ENCODE measurements at places on chromosomes 5 and 9.

DNA sequence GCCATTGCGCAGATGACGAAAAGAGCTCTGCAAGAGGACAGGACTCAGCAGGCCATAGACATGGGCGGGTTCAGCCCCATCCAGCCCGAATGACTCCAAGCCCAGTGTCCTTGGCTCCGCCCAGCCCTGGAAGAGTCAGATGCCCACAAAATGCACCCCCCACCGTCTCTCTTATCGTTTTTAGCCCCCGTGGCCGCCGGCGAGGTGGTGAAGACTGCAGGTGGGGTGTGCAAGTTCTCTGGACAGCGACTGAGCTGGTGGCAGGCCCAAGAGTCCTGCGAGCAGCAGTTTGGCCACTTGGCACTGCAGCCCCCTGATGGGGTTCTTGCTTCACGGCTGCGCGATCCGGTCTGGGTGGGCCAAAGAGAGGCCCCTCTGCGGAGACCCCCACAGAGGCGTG, 2.1 kb downstream of the ADGRD2 start:
- no peak for DNase-seq

- DNase-seq, result no peak
These were observed 70.1 kb downstream of the WNK2 start for GRCh38 chr9:93254061-93254481.

DNA sequence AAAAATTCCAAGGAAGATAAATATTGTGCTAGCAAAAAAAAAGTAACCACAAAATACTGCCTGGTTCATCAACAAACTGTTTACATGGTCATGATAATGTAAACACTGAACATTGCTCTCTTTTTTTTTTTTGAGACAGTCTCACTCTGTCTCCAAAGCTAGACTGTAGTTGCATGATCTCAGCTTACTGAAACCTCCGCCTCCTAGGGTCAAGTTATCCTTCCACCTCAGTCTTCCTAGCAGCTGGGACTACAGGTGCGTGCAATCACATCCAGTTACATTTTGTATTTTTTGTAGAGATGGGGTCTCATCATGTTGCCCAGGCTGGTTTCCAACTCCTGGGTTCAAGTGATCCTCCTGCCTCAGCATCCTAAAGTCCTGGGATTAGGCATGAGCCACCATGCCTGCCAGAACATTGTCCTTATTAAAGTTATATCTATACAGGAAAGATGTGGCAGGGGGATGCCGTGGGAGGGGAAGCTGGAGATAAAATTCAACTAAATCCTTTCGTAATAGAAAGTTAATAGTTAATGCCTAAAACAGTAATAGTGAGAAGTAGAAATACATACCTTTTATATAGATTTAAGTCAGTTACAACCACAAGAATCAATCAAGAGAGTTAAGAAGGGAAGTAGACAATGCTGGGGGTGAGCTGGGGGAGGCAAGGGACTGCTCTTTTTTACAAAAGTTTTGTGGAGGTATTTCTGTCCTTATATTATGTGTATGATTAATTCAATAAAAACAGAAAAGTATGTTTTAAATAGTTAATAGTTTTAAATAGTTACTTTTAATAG, 52.3 kb downstream of the RGMB start:
- no peak for DNase-seq

- DNase-seq, result no peak
These were observed 222.3 kb downstream of the PBX3 start for GRCh38 chr9:125969462-125969861.

DNA sequence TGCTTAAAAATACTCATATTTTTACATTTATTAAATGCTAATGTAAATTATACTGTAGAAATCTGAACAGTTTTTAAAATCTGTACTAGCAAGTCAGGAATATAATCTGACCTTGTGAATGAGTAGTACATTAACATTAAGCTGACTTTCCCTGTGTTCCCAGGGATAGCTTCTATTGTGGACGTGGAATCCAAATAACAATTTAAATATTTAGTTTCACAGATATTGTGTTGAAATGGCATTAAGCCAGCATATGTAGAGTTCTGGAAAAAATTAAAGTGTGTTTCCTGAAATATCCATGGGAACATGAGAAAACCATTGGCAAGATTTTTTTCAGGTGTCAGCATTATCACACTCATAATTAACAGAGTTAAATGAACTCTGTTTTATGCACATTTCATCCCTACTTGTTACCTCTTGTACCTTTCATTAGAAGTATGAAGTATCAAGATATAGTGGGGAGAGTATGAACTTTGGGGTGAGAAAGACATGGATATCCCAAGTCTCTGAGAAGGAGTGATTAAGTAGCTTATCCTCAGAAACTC, 5.7 kb downstream of the RABGAP1 start:
- no peak for DNase-seq

DNA sequence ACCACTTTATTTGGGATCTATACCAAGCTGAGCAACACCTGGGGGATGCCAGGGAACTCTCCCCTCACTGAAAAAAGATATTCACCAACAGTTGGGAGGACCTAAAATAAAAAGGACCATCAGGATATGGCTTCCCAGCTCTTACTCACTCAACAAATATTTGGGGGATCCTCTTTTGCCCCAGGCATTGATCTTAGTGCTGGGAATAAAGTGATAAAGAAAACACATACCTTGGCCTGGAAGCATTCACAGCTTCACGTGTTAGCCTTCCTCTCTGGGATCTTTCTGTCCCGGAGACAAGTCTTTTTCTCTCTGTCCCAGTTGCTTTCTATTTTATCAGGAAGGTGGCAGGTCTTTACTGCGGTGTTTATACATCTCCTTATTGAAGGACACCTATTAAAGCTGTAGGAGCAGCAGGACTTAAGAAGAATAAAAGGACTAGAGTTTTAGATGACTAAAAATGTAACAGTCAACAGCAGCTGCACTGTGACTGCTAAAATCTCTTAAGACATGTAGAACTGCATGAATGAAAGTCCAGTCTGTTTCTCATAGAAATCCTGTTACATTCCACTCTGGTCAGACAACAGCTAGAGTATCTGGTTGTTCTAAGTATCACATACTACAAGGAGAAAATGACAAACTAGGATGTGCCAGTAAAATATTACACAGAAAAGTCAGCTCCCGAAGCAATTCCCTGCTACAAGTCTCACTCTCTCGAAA, 90.0 kb upstream of the ITGA2 start:
- DNase-seq, result no peak

- no peak for DNase-seq
These were observed 35.1 kb downstream of the SLIT3 start for GRCh38 chr5:169265888-169266287.

DNA sequence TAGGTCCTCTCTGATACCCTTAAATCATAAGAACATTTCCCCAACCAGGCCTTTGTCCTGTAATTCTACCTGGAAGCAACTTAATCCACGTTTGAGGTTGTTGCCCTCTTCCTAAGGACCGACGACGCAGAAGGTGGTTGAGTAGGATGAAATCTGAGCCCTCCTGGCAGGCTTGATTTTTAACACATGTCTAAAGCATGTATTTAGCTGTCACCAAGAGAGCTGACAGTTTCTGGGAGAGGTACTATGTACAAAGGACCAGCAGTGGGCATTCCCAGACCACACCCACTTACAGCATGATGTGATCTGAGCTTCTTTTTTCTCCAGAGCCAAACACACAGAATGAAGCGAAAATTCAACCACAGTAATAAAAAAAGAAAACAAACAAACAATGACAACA, 260.9 kb downstream of the SH3GL2 start:
- no peak for DNase-seq

- peak; percentile 29 for DNase-seq
These were observed 222.4 kb downstream of the TSSK1B start for GRCh38 chr5:113212244-113212920.

GRCh38 chr9:106745876-106746275, 117.1 kb upstream of the ZNF462 start:
- DNase-seq, result no peak

DNA sequence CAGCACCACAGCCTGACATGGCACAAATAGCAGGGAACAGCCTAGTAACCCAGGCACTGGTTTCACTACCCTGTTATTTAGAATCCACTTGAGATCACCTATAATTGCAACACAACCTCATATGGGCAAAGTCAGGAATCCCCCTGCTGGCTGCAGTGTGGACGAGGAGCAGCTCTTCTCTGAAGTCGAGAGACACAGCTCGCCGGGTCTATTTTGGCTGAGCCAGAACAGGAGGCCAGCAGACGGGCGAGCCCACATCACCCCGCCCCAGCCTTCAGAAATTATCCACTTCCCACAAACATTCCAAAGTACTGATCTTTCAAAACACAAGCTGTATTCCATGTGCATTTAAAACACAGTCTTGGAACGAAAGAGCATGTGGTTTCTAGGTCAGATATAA, 179.0 kb downstream of the ROR2 start:
- DNase-seq, result no peak

DNA sequence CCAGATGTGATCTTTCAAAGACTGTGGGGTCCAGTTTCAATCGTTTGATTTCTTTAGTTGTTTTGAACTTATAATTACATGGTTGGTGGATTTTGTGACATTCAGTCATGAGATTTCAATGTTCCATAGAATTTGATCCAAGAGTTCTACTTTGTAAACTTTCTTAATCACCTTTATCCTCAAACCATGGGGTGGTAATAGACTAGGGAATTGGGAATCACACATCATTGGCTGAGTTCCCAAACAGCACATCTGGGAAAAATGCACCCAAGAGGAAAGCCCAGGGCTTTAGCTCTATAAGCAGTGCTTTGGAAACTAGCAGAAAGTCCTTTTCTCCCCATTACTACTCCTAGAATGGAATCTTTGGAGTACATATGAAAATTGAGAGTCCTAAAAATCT, 177.6 kb downstream of the NNT start:
- DNase-seq, result no peak

GRCh38 chr5:43016217-43016779, 23.8 kb downstream of the ANXA2R start:
- no peak for DNase-seq

GRCh38 chr5:164504141-164504772, 998.8 kb downstream of the MAT2B start:
- DNase-seq, result peak; percentile 27

- no peak for DNase-seq
These were observed 15.0 kb upstream of the C5orf58 start for GRCh38 chr5:170217831-170218230.

GRCh38 chr9:93238953-93239925, 55.3 kb downstream of the WNK2 start:
- no peak for DNase-seq

GRCh38 chr9:17587113-17587512, 8.2 kb downstream of the SH3GL2 start:
- DNase-seq, result no peak

DNA sequence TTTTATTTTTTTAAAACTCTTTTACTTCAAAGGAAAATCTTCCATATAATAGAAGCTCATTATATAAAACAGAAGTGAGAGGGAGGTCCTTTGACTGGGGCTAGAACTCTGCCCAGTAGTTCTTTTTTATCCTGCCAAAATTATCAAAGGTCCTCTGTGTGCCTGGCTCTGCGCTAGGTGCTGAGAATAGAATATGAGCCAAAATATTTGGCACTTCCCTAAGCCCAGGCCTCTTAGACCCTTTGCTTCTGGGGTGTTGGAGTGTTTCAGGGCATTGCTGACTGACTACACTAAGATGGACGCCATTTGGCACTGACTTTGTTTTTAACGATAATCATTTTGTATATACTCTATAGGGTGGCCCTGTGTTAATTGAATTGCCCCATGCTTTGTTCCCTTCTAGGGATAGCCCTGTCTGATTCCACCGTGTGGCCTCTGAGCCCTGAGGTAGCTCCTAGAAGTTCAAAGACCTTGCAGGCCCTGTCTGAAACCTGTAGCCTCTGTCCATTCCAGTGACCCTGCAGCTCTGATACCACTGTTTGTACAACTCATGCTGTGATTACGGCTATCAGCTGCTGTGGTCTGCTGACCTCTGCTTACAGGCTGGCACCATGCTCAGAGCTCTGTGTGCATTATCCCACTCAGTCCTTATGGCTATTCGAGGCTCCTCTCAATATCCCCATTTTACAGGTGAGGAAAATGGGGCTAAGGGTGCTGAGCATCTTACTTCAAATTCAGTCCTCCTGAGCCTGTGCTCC, 84.3 kb upstream of the SHB start:
- DNase-seq, result no peak

GRCh38 chr9:133730994-133731715, 7.0 kb downstream of the SARDH start:
- no peak for DNase-seq

- no peak for DNase-seq
These were observed 6.8 kb upstream of the GRAMD2B start for GRCh38 chr5:126416266-126416925.

DNA sequence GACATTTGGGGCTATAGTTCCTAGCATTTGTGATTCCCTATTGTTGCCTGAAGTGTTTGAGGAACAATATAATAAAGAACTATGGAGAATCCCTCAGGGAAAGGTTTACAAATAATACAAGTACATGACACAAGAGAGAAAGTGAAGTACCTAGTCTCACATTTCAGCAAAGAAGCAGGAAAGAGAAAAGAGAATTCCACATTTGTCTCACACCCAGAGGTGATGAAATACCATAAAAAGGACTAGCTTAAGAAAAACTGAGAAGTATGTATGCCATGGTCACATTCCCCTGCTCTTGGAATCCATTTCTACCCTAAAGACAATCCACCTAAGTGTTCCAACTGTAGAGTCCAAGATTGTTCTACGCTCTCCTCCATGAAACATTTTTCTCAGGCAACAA, 79.0 kb upstream of the TARS1 start:
- DNase-seq, result no peak

- DNase-seq, result no peak
These were observed 20.3 kb upstream of the TENT4A start for GRCh38 chr5:6692906-6693305.

DNA sequence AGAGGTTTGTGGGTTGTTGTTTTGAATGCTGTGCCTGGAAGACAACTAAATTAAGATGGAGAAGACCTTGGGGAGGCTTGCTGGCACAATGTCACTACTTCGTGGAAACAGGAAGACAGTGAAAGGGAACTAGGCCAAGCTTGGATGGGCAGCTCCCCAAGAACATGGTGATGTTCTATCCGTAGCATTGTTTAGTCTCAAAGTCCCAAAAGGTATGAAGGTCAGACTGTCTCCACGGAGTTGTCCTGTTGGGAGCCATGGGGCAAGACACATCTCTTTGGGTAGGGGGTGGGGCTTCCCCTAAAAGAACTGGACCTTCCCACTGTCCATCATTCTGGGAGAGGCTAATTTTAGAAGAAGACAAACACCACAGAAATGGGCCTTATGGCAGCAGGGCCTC, 140.5 kb downstream of the ENTREP1 start:
- no peak for DNase-seq

Measured in pulmonary artery endothelial cell (primary cell).